ENCODE measurements at places on chromosomes 7 and 10.

DNA sequence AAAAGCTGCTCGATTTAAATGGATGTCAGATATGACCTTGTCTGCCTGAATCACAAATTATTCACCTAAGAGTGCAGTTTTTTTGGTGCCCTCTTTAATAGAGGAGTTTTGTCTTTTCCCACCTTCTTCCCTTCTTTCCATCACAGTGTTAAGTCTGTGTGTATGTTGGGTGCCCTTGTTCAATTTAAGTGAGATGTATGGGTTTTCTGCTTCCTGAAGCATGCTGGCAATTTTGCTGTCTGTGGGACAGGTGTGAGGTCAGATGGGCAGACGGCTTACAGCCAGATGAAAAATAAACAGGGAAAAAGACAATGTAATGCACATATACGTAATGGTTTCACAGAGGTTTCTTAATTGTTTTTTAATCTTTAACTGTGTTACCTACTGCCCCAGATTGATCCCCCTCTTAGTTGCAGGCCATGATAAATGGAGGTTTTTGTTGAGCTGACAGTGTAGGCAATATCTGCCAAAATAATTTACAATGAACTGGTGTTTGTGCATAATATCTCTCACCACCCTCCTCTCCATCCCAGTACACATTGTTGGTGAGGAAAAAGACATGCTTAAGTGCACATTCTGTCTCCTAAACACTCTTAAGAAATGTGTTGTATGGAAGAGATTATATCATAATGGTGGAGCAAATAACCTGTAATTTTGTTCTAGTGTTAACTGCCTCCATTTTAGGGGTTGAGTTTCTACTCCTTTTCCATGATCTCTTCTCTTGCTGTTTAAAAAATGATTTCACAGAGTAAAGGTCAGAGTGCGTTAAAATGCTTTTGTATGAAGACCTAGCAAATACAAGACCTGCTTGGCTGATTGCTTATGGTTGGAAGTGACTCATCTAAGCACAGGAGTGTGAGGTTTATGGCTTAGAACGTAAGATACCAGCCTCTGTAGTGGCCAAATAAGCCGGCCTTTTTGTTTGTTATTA is 123.9 kb downstream of the LRRC4 start:
- DNase-seq, result no peak

DNA sequence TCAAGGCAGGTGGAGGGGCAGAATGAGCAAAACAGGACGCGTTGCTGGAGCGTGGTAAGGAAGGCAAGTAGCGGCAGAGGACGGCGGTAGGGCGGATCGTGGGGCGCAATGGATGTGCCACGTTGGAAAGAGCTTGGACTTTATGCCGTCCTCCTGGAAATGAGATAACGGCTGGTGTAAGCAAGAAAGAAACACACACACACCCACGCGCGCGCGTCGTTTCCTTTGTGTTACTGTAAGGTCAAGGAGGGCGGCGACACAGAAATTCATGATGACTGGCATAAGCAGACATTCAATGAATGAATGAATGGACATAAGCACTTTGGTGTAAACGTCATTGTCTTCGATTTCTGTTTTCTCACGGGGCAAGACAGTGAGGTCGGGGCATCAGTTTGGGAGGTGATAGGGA is 683 bp upstream of the ENTPD7 start:
- peak; percentile 59 for DNase-seq

DNA sequence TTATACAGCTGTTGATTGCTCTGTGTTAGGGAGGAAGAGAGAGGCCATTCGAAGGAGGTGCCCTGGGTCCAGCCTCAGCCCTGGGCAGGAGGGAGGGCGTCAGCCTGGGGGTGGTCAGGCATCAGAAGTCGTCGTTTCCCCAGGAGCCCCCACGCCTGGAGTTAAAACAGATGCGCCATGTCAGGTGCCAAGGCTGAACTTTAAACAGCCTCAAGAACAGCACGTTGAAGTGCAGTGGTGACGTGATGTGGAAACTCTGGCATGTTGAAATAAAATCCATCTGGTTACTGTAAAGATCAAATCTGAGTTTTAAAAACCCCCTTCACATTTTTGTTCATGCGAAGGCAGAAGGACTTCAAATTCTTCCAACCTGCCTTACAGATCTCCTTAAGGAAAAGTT is 128.4 kb upstream of the PPP2R2D start:
- DNase-seq, result no peak

- peak; percentile 81 for DNase-seq
Observed at GRCh38 chr7:2670720-2671391, 17.1 kb upstream of the AMZ1 start.

- no peak for DNase-seq
Observed at GRCh38 chr7:91835091-91835825, 45.2 kb downstream of the MTERF1 start.

- DNase-seq, result no peak
Observed at GRCh38 chr10:102872163-102872562, 2.9 kb downstream of the AS3MT start.

GRCh38 chr10:88493691-88494483 is 89.2 kb downstream of the RNLS start:
- DNase-seq, result no peak

- DNase-seq, result no peak
Observed at GRCh38 chr10:43174969-43175368, 36.7 kb downstream of the CSGALNACT2 start.

GRCh38 chr7:22863156-22863899 is 40.7 kb upstream of the TOMM7 start:
- DNase-seq, result no peak

GRCh38 chr7:106515321-106515720 is 145.6 kb downstream of the CCDC71L start:
- no peak for DNase-seq

- no peak for DNase-seq
Observed at GRCh38 chr10:126270111-126270510, 118.2 kb downstream of the ADAM12 start.

- no peak for DNase-seq
Observed at GRCh38 chr10:67818323-67818722, 19.7 kb downstream of the DNAJC12 start.

- no peak for DNase-seq
Observed at GRCh38 chr10:17344206-17344605, 110.2 kb downstream of the ST8SIA6 start.

- DNase-seq, result no peak
Observed at GRCh38 chr7:67823345-67823744, 826.7 kb downstream of the TYW1 start.

- no peak for DNase-seq
Observed at GRCh38 chr10:106402458-106402857, 762.0 kb downstream of the SORCS1 start.

GRCh38 chr10:26801831-26802230 is 58.9 kb downstream of the ABI1 start:
- DNase-seq, result no peak

- no peak for DNase-seq
Observed at GRCh38 chr7:28447071-28447470, 34.8 kb downstream of the CREB5 start.

DNA sequence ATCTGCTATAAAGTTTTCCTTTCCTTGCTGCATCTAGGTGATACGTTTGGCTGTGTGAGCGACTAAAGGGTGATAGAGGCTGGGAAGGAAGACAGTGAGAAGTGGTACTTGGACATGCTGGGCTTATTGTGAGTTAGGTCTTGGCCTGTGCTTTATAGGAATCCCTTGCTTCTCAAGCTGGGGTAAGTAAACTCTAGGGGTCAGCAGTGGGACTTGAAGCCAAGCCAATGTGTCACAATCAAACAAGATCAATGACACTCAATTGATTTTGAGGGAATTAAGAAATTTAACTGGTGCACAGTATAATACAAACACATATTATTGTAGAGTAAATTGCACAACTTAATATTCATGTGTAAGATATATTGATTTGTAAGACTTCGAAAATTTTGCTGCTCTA is 155.8 kb upstream of the AOAH start:
- DNase-seq, result no peak

GRCh38 chr7:21064698-21065648 is 278.3 kb upstream of the SP8 start:
- DNase-seq, result no peak

- no peak for DNase-seq
Observed at GRCh38 chr10:49650724-49651034, 28.8 kb upstream of the C10orf53 start.

DNA sequence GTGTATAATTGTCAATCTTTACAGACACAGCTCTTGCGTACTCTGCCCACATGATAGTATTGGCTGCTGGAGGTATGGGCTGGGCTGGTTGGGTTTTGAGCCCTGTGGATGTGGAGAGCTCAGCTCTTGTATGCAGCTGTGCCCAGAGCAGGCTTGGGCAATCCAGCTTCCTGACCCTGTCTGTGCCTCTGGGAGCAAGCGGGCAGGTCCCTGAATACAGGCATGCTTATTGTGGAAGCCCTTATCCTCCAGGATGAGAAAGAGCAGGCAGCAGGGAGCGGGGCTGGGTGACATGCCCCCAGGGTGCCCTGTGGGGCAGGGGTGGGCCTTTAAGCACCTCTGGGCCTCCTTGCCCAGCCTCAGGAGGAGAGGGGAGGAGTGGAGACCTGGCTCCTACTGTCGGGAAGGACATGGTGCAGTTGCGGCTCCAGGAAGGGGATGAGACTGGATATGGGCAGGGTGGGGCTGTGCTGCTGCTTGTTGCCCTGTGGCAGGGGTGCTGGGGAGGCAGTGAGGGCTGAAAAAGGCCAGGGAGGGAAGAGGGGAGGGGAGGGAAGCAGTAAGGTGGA is 32.7 kb upstream of the SH2D4B start:
- DNase-seq, result no peak

DNA sequence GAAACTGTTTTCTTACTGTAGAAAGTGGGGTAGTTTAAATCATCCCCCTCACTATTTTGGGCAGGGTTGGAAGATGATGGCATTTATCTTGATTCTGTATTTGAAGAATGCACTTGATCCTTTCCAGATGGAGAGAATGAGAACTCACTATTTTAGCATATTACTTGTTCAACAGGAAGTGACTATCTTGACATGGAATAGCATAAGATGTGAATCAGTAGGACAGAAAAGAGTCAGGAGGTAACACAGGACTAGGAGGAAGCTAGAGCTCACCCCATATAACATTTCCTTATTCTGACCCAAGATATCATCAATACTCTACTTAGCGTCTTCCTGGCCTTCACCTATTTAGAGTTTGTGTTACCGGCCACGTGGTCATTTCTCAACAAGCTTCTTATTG is 400.2 kb downstream of the PHTF2 start:
- DNase-seq, result no peak

DNA sequence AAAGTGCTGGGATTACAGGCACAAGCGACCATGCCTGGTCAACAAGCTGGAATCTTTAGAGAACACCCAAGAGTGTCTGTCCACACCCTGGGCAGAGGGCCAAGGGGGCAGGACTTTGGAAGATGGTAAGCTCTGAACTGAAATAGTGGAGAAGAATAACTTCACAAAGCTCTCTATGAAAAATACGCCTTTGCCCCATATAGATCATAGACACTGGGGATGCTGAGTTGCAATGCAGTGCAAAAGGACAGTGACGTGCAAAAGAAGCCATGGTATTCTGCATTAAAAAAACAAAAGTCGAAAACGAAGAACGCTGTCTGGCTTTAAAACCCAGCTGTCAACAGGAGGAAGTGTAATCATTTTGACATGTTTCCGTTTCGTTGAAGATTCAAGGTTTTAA is 353.6 kb downstream of the CALN1 start:
- no peak for DNase-seq

- DNase-seq, result no peak
Observed at GRCh38 chr7:27345997-27346396, 103.4 kb downstream of the EVX1 start.

GRCh38 chr10:129728905-129729795 is 234.9 kb downstream of the EBF3 start:
- DNase-seq, result no peak

- no peak for DNase-seq
Observed at GRCh38 chr10:102409604-102410428, 8.8 kb downstream of the PSD start.

DNA sequence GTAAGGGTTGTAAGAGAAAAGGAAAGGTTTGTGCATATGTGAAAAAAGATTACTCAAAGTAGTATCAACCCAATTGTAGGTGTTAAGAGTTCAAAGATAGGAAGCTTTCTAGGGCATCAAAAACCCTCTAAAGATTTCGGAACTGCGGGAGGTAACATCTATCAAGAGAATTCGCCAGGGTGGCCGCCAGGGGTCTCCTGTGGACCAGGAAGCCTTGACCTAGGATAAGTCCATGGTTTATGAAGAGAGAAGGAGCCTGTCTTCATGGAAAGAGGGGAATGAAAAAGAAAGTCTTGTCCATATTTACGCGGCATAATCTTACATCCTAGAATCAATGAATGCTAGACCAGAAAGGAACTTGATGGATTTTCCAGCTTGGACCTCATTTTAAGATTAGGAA is 140.7 kb upstream of the CALCR start:
- DNase-seq, result no peak

GRCh38 chr7:29328811-29329210 is 134.2 kb downstream of the CHN2 start:
- DNase-seq, result no peak

DNA sequence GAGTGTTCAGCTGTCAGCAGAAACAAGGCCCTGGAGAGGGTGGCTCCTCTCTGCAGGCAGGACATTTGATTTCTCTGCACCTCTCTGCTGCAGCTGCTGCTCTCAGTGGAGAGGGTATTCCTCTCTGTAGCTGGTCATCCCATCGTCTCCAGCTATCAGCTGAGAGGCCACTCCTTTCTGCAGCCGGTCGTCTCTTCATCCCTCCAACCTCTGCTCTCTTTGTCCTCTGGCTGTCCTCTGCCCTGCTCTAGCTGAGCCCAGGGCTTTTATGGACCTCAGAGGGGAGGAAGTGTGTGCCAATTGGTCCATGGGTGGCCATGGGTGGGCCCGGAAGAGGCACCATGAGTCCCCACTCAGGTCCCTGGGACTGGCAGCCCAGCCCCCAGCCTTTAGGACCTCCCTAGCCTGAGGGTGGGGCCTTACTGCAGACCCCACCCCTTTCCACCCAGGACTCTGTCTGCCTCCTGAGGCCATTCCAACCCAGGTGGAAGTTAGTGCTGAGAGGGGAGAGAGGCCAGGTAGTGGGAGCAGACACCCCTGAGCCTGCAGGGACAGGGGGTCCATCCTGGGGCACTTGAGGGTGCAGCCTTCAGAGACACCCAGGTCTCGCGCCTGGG is 26.2 kb upstream of the CDCA7L start:
- DNase-seq, result no peak

DNA sequence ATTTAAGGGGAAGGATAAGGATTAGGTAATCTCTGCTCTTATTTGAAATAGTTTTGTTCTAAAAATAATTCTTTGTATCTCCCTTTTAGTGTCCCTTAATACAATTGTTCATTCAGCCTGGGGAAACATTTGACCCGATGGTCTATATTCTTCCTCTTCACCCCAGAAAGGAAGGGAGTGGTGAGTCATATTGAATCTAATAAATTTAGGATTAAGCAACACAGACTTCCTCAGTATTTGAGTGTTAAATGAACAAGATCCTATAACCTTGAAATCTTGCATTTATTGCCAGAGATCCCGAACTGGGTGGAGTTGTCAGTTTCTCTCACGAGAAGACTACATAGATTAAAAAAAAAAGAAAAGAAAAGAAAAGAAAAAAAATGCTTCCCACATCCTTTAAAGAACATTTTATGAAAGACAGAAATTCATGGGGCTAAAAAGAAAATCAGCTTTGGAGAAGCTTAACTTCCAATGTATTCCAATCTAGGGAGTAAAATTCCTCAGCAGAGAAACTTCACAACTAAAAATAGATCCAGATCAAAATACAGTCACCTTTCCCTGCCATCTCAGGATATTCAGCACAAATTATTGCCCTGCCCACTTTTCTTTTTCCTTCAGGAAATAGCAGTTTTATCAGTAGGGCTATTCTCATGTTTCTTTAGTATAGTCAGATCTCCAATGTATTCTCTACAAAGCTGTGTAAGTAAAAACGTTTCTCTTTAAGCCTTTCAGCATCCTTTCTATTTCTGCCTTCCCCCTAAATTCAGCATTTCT is 82.2 kb downstream of the SEMA3D start:
- DNase-seq, result no peak

- peak; percentile 34 for DNase-seq
Observed at GRCh38 chr7:2862831-2863361, 18.8 kb upstream of the GNA12 start.

All from CD4-positive, alpha-beta T cell treated with Interleukin-6 for 4 hours (primary cell).